Esophagus squamous epithelium (tissue), 5 donors: ENCODE measurements at places on chromosomes 4 and X. TPM values are rescaled to one million over a fixed set of nuclear protein-coding genes. Genes with fewer than 3 reads are reported as not detected.

GRCh38 chr4:7187691-7188090 lies 4.6 kb upstream of the SORCS2 start:
- no peak overlapping the region for H3K4me3 ChIP-seq
- peaks cover 3% of the 10 kb centered on the region for H3K4me1 ChIP-seq
- no peaks in the 10 kb centered on the region for H3K27me3 ChIP-seq
- no peak overlapping the region for H3K27ac ChIP-seq
- no peak for DNase-seq

Gene IBSP
- not detected for total RNA-seq

Gene NR0B1
- total RNA-seq, result not detected

Gene RGN
- total RNA-seq, result not detected

Gene EMCN
- total RNA-seq, result 9.8 TPM

Gene AVPR2
- total RNA-seq, result 0.26 TPM

Gene SLC25A14
- total RNA-seq, result 8.4 TPM

- DNase-seq, result no peak
- H3K4me1 ChIP-seq, result peaks cover 11% of the 10 kb centered on the region
- H3K36me3 ChIP-seq, result no peaks in the 10 kb centered on the region
- no peaks in the 10 kb centered on the region for H3K27me3 ChIP-seq
- peak overlapping the region; percentile 79 for H3K27ac ChIP-seq
These were observed 38.7 kb upstream of the PDK3 start for GRCh38 chrX:24426340-24426913.

- H3K27me3 ChIP-seq, result no peaks in the 10 kb centered on the region
- no peak overlapping the region for H3K27ac ChIP-seq
These were observed 47.8 kb upstream of the SETD7 start for GRCh38 chr4:139603576-139604410.

Gene FHIP1A
- total RNA-seq, result 23.4 TPM

- H3K36me3 ChIP-seq, result no peaks in the 10 kb centered on the region
- no peaks in the 10 kb centered on the region for H3K27me3 ChIP-seq
- peaks cover 33% of the 10 kb centered on the region for H3K4me1 ChIP-seq
- peak overlapping the region; percentile 14 for H3K27ac ChIP-seq
- no peak overlapping the region for H3K4me3 ChIP-seq
These were observed 5.0 kb downstream of the FRYL start for GRCh38 chr4:48774760-48775710.

DNA sequence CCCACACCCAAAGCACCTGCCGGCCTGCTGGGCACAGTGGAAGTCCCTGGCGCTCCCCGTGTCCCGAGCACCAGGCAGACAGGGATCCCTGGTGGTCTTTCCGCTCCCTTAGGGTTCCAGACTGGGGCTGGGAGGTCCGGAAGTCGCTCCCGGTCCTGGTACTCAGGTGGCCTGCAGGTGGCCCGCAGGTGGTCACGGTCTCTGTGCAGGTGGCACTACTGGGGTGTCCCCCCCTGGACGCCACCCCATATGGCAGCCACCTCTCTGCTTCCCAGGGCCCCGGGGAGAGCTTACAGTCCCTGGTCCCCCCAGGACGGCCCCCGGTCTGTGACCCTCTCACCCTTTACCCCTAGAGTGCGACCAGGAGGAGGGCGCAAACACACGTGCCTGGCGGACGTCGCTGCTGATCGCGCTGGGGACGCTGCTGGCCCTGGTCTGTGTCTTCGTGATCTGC lies 13.6 kb downstream of the SLC25A6 start:
- H3K27ac ChIP-seq, result no peak overlapping the region
- H3K4me3 ChIP-seq, result no peak overlapping the region
- no peaks in the 10 kb centered on the region for H3K4me1 ChIP-seq

DNA sequence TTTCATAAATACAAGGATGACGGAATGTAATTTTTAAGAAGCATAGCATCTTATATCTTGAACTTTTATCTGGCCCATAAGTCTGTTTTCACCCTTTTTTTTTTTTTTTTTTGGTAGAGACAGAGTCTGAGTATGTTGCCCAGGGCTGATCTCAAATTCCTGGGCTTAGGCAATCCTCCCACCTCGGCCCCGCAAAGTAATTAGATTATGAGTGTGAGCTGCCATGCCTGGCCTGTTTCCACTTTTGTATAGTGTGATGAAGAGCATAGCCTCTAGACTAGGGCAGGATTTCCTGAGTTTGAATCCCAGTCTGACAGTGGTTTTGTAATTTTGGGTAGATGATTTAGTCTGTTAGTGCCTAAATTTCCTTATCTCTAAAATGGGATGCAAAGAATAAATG lies 11.0 kb downstream of the STIM2 start:
- no peak overlapping the region for H3K27ac ChIP-seq
- H3K36me3 ChIP-seq, result no peaks in the 10 kb centered on the region
- H3K27me3 ChIP-seq, result no peaks in the 10 kb centered on the region
- H3K4me1 ChIP-seq, result peaks cover 34% of the 10 kb centered on the region
- no peak overlapping the region for H3K4me3 ChIP-seq
- no peak for DNase-seq

GRCh38 chrX:129686422-129686948 lies 31.7 kb upstream of the APLN start:
- H3K4me1 ChIP-seq, result no peaks in the 10 kb centered on the region
- no peak overlapping the region for H3K4me3 ChIP-seq
- no peaks in the 10 kb centered on the region for H3K27me3 ChIP-seq
- no peak overlapping the region for H3K27ac ChIP-seq

Gene NKX3-2
- total RNA-seq, result not detected

DNA sequence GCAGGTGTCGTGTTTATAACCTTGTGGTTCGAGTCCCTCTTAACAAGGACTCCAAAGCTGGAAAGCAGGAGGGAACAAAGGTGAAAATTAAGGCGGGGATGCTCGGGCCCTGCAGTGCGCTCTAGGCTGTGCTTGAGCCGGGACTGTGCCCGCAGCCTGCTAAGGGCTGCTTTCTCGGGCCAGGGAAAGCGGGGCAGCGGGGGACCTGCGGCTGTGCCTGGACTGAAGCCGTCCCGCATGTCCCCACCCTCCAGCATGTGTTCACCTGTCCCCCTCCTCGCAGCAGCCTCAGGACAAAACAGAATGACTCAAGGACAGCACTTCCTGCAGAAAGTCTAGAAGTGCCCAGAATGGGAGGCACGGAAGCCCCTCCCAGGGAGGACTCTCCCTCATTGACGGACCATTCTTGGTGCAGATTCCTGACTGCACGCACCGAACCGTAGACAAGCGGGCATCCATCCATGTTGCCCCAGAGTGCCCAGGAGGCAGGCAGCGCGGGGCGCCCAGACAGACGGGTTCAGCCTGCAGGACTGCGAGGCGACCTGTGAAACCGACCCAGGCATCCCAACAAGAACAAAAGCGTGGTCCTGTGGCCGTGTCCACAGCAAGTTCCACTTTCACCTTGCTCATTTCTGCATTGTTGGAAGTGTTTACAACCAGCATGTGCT lies 342.9 kb downstream of the MAGEB5 start:
- H3K4me3 ChIP-seq, result no peak overlapping the region
- no peak for DNase-seq
- no peaks in the 10 kb centered on the region for H3K4me1 ChIP-seq
- no peaks in the 10 kb centered on the region for H3K36me3 ChIP-seq
- H3K27me3 ChIP-seq, result no peaks in the 10 kb centered on the region
- no peak overlapping the region for H3K27ac ChIP-seq

DNA sequence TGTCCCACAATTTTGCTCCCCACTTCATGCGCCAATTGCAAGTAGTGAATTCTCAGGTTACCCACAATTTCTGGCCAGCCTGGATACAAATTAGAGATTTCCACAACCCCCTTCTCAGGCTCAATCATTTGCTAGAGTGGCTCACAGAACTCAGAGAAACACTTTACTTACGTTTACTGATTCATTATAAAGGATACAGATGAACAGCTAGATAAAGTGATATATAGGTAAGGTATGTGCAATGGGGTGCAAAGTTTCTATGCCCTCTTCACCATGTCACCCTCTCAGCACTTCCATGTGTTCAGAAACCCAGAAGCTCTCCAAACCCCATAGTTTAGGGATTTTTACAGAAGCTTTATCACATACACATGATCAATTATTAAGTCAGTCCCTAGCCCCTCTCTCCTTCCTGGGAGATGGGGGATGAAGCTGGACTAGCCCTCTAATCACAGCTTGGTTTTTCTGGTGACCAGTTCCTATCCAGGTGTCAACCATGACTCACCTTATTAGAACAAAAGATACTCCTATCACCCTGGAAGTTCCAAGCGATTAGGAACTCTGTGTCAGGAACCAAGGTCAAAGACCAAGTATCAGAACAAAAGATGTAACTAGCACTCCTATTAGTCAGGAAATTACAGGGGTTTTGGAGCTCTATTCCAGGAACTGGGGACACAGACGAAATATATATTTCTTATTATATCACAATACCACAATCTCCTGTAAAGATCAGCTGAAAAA lies 33.5 kb upstream of the PRRG1 start:
- H3K27ac ChIP-seq, result no peak overlapping the region
- no peak for DNase-seq
- H3K36me3 ChIP-seq, result no peaks in the 10 kb centered on the region
- no peaks in the 10 kb centered on the region for H3K4me1 ChIP-seq
- H3K4me3 ChIP-seq, result no peak overlapping the region
- no peaks in the 10 kb centered on the region for H3K27me3 ChIP-seq

Gene NAT8L
- total RNA-seq, result not detected

GRCh38 chr4:38230821-38231563 lies 270.8 kb downstream of the PTTG2 start:
- H3K4me1 ChIP-seq, result peaks cover 49% of the 10 kb centered on the region
- H3K27me3 ChIP-seq, result no peaks in the 10 kb centered on the region
- DNase-seq, result no peak
- H3K27ac ChIP-seq, result peak overlapping the region; percentile 87
- no peaks in the 10 kb centered on the region for H3K36me3 ChIP-seq

DNA sequence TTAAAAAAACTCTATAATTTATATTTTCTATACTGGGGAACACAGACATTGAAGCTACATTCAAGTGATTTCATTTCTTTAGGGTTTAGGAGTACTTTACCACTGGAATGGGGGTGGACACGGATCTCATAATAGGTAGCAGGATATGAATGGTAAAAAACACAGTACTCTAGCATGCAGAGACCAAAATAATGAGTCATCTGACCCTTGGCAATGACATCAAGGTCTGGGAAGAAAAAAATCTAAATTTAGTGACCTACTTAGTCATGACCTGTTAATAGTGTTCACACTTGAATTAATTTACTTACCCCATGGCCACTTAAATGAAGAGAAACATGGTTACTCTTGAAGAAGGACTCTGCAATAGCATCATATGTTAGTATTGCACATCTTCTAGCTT lies 187.9 kb downstream of the EPHA5 start:
- no peak for DNase-seq
- no peak overlapping the region for H3K4me3 ChIP-seq
- no peak overlapping the region for H3K27ac ChIP-seq
- no peaks in the 10 kb centered on the region for H3K36me3 ChIP-seq
- H3K4me1 ChIP-seq, result no peaks in the 10 kb centered on the region

Gene PNMA3
- total RNA-seq, result 0.48 TPM

Gene LUZP4
- total RNA-seq, result not detected

Gene TMPRSS11F
- 12.6 TPM for total RNA-seq
